Breast epithelium (tissue), 4 donors: ENCODE measurements at places on chromosomes 2 and 18. TPM values are rescaled to one million over a fixed set of nuclear protein-coding genes. Genes with fewer than 3 reads are reported as not detected.

DNA sequence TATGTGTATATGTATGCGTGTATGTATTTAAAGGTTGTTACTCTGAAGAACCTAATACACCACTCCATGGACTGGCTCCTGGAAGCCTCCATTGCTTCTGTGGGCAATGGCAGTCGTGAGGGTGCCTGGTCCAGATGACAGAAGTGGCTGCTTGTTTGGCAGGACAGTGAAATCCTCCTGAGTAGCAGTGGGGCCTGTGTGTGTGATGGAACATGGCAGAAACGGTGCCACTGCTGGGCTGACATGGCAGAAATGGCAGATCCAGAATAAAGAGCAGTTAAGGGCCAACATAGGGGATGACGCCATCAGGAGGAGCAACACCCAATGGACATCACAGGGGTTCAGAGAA, 6.1 kb upstream of the CPLX4 start:
- DNase-seq: no peak

DNA sequence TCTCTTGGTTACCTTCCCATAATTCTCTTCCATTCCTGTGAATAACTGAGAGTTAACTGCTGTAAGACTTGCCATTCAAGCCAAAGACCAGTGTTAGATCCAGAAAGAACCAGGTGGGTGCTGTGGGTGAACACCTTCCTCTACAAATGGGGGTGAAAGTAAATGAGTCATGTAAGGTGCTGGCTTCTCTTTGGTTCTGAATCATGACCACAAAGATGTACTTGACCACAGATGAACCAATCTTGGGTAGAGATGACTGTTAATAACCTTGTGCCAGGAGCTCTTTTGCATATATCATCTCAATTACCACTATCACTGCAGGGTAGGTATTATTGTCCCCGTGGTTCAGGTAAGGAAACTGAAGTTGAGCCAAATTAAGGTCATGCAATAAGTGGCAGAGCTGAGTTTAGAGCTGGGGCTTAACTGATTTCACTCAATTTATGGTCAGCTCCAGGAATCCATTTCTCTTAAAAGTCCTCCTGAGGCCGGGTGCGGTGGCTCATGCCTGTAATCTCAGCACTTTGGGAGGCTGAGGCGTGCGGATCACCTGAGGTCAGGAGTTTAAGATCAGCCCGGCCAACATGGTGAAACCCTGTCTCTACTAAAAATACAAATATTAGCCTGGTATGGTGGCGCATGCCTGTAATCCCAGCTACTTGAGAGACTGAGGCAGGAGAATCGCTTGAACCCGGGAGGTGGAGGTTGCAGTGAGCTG, 244.9 kb upstream of the CXCR4 start:
- DNase-seq: no peak

- DNase-seq: no peak
Measured at GRCh38 chr2:85548608-85548900, 9.6 kb downstream of the MAT2A start.

DNA sequence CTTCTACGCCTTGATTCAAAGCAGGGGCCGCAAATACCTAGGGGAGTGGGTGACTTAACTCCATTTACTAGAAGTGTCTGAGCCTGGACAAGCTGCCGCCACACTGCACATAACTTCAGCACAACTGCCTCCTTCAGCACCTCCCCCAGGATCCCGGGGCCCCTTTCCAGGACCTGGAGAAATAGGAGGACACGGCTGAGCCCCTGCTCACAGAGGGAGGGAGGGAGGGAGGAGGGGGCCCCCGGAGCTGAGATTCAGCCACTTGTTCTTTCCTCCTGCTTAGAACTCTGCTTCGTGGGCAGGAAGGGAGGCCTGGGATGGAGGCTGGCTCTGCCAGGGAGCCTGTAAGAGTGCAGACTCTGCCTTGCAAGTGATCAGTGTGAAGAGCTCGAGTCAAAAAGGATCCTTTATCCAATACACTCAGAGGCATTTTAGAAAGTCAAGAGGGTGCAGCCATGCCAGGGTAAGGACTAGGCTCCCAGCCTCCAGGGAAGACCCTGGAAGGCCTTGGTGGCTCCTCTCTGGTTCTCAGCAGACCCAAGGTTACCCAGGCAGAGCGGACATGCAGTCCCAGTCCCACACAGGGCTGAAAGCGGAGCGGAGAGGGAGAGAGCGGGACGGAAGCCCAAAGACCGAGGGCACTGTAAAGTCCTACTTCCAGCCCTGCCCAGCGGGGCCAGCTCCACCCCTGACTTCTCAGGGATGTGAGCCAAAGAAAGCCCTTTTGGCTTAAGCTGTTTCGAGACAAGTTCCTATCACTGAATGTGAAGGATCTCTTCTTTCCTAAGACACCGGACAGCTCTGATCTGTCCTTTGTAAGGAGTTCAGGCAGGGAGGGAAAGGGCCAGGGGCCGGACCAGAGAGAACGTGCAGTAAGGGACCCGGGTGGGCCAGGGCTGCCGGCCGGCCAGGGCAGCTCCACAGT, 8.6 kb upstream of the ARMC9 start:
- DNase-seq: no peak

DNA sequence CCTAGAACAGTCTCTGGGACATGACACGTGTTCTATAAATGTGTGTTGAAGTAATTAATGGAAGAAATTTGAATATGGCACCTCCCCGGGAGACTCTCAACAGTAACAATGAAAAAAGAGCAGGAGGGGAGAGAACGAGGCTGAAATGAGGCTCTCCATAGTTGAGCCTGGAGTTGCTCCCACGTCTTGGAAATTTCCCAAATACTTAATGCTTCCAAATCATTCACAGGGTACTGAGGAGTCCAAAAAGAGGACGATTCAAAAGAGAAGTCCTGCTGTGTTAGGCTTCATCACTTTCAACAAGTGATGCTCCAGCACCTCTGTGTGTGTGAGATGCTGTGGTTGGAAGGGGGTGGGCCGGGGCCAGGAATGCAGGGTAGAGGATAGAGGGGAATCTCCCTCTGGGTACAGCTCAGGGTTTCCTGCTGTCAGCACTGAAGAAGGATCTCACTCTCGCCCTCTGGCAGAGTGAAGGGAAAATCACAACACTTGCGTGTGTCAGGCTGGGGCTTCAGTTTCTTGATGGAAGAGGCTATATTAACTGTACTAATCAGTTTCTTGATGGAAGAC, 18.1 kb upstream of the ZNF407 start:
- DNase-seq: no peak

Gene CCDC121
- 8.9 TPM for total RNA-seq
